Stimulated activated naive CD4-positive, alpha-beta T cell (primary cell): ENCODE measurements at places on chromosomes 1 and 21.
A peak's percentile ranks its signal among the peaks of the same experiment; 100 is the strongest.

DNA sequence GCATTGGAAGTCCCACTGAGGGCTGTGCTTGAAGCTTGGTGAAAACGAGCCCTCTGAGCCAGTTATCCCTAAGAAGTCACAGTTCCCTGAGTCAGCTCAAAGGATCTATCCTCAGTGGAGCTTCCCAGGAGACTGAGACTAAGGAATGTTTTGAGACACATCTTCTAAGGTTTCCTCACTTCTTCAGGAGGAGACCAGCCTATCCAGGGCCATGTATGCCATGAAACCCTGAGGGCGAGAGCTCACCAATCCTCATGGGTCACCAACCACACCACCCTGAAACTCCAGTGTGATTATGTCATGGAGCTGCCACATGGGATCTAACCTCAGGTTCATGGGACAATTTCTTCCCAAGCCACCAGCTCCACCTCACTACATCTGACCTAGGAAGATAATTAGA, 7.6 kb upstream of the TIE1 start:
- no peak for DNase-seq

GRCh38 chr1:204578867-204579664, 62.9 kb downstream of the MDM4 start:
- DNase-seq, result peak; percentile 30

GRCh38 chr21:33268393-33268736, 2.2 kb downstream of the IL10RB start:
- DNase-seq, result no peak

DNA sequence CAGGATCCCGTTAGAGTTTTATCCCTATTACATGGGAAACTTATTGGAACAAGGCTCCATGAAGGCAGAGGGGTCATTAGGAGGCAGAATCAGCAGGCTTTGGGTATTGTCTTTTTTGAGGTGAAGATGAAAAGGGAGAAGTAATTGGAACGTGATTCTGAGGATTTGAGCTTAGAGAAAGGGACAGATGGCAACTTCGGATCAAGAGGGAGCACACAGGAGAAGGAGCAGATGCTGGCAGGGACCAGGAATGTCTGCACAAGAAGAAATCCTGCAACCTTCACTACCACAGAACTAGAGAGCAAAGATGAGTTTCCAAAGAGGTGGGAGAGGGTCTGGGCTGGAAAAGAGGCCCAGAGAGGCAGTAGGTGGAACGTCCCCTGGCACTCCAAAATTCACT, 202.8 kb downstream of the RRAGC start:
- DNase-seq, result no peak

DNA sequence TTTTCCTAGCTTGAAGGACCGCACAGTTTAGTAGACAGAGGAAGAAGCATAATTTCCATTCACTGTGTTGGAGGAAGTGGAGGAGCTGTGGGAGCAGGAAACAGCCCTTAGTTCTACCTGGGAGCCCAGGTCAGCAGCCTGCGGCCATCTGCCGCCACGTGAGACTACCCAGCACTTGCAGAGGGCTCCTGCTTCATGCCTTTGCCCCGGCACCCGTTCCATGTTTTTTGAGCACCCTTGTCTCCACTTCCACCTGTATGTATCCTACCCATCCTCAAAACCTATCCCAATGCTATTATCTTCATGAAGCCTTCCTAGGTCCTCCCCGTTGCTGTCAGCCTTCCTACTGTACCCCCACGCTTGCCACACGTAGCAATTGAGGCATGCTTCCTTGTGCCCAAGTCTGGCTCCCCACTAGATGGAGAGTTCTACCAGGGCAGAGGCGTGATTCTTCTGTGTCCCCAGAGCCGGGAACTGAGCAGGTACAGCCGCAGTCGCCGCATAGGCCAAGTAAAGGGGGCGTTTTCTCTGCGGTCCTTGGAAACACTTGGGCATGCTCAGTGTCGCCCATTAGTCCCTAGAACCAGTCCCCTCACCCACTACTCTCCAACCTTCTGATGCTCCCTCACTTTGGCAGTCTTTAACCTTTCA, 1.9 kb downstream of the SLC6A9 start:
- DNase-seq, result no peak

- DNase-seq, result no peak
These were observed 4.4 kb downstream of the ELOVL1 start for GRCh38 chr1:43363283-43363934.

DNA sequence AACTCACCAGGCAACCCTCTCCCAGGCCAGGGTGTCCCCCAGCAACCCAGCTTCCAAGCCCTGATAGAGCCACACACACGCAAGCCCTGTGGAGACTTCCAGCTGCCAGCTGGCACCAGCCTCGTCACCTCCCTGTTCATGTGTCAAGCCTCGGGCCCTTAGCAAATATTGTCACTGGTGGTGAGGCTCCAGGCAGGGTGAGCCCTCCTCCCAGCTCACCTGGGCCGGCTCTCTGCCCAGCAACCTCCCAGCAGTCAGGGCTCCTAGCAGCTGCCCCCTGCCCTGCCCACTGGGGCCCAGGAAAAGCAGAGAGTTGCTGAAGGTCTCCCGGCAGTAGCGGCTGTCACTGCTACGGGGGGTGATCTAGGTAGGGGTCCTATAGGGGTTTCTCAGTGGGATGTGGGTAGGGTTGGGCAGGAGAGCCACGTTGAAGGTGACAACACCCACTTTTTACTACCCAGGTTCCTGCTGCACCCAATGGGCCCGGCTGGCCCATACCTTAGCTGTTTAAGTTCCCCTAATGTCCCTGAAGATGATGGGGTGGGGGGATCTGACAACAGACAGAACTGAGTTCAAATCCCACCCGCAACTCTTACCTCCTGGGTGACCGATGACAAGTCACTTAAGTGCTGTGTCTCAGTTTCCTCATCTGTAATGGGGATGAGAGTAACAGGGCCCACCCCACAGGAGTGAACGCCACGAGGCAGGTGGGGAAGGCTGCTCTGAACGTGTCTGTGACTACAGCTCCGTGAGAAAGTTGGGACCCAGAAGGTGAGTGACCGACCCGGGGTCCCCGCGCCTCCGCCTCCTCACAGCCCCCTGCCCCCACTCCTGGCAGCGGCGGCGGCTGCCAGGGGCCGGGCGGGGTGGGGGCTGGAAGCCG, 678 bp downstream of the TTC39A start:
- DNase-seq, result no peak
